ENCODE measurements at places on chromosomes 3 and 15.

DNA sequence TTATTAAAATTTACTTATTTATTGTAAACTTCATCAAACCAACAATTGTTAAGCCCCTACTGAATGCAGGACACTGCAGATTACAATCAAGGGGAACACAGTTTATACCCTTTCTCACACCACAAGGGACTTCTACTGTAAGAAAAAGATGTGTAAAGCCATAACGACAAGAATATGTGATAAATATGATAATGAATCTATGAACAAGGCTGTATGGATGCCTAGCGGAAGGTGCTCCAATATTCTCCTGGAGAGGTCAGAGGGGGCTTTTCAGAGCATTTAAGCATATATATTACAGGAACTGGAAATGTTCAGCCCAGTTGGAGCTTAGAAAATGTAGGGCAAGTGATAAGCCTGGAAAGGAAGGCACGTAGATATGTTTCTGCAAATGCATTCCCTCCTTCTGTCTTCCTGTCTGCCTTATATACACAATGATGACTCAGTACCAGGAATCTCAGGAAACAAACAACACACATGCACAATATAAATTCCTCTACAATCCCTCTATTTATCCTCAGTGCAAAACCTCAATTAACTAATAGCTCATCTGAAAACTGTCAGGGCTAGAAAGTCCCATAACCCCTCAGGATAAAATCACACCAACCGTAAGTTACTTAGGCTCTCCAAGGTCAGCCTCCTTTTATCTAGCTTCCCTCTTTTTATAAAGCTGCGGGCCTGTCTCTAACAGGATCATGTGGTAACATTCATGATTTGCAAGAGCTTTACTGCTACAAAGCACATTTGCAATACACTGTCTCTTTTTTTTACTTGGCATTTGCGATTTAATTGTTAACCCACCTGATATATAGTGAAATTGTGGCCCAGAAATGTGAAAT is 393.1 kb downstream of the LPP start:
- no peak for DNase-seq

- DNase-seq = no peak
Measured at GRCh38 chr15:59295261-59296001, 77.2 kb downstream of the MYO1E start.

- no peak for DNase-seq
Measured at GRCh38 chr3:121943431-121943830, 49.2 kb downstream of the SLC15A2 start.

GRCh38 chr3:50525987-50526386 is 22.6 kb upstream of the CACNA2D2 start:
- DNase-seq = no peak

DNA sequence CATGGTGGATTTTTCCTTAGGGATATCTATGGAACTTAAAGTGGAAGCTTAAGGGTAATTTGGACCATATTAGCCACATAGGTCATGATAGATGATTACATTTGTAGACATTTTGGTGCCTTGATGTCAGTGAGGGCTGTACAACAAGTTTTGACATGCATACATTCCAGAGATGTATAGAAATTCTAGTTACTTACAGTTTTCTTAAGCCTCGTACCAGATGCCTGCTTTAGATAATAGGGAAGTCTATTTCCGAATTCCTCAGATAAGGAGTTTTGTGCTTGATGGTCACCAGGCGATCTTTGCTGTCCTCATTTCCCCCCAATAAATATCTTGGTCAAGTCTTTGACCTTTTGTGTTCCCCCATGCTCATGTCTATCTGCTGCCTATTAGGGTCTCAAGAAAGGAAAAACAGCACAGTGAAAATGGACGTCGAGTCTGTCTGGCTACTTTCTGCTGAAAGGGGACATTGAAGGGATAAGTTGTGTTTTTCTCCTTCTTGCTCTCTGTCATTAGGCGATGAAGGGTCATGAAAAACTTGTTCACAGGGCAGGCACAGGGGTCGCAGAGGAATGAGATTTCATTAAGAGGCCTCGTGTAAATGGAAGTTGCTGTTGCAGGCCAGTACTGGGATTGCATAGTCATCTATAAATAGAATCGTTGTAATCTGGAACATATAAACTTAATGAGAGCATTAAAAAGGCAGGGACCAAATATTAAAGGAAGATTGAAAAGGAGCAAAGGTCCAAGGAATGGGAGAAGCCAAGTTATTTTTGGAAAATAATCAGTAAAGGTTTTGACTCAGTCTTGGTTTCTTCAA is 20.0 kb upstream of the SENP7 start:
- no peak for DNase-seq

- DNase-seq = no peak
Measured at GRCh38 chr3:16739541-16740105, 134.4 kb upstream of the DAZL start.

DNA sequence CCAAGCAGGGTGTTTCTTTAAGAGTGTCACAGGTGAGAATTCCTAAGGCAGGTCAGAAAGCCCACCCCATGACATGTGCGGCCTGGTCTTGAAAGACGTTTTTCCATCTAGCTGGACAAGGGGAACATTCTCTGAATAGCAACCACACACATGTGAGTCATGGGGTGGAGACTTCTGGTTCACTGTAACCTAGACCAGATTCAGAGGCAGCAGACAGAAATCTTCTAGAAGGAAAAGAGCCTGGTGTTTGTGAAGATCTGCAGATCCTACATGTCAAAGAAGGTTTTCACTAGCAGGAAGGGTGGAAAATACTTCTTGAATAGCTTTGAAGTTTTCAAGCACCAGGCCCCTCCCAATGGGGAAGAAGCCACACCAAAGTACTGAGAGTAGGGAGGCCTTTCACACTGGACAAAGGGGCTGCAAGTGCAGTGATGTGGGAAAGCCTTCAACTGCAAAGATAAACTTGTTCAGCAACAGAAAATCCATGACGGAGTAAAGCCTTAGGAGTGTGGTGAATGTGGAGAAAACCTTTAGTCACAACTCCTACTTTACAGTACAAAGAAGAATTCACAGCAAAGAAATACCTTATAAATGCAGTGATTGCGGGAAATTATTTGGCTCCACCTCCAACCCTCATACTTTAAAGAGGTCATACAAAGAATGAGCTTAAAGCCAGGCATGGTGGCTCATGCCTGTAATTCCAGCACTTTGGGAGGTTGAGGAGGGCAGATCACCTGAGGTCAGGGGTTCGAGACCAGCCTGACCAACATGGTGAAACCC is 17.6 kb downstream of the ADAM10 start:
- DNase-seq = no peak

- DNase-seq = peak; percentile 15
Measured at GRCh38 chr3:141255846-141256261, 24.2 kb downstream of the PXYLP1 start.

- DNase-seq = no peak
Measured at GRCh38 chr15:77430652-77431051, 10.0 kb downstream of the HMG20A start.

DNA sequence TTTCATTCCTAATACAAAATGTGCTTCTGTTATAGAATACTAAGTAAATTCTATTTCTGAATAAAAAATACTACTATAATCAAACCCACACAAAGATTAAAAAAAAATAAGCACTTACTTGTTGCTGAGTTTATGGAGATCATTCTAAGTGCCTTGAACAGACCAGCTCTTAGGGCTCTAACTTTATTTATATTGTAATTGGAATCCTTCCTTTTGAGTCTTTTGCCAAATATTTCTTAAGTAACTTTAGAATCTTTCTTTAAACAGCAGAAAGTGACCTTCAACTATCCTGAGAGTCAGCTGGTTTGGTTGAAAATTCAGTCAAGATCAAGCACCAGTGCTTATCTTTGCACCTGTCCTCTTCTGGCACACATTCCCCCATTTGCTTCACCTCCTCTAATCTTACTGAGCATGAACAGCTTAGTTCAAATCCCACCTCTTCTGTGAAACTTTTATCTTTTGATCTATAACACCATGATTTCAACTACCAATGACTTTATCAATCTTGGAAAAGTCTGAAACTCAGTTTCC is 149.3 kb downstream of the VPS13C start:
- DNase-seq = no peak

- no peak for DNase-seq
Measured at GRCh38 chr15:63218100-63218808, 28.8 kb downstream of the RAB8B start.

- no peak for DNase-seq
Measured at GRCh38 chr3:125121246-125122010, 65.6 kb upstream of the HEG1 start.

- no peak for DNase-seq
Measured at GRCh38 chr15:64502551-64502950, 42.2 kb downstream of the ZNF609 start.

DNA sequence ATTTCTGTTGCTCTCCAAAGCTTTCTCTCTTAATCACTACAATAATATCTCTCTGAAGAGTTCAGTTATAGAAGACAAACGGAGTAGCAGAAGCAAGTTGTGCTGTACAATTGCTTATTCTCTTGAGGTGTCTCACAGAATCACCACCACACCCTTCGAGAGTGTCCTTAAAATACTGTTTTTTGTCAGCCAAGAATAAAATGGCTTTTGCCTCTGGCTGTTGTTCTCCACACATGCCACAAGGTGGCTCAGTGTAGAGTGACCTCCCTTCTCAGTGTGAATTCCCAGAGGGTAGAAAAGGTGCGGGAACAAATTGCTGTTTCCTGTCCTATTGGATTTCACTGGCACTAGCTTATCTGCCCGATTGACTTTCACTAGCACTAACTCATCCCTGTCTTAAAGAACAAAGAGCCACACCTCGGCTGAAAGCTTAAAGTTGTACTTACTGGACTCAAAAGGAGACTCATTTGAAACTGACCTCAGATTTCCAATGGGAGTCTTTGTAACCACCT is 134.2 kb upstream of the SATB1 start:
- DNase-seq = peak; percentile 15

DNA sequence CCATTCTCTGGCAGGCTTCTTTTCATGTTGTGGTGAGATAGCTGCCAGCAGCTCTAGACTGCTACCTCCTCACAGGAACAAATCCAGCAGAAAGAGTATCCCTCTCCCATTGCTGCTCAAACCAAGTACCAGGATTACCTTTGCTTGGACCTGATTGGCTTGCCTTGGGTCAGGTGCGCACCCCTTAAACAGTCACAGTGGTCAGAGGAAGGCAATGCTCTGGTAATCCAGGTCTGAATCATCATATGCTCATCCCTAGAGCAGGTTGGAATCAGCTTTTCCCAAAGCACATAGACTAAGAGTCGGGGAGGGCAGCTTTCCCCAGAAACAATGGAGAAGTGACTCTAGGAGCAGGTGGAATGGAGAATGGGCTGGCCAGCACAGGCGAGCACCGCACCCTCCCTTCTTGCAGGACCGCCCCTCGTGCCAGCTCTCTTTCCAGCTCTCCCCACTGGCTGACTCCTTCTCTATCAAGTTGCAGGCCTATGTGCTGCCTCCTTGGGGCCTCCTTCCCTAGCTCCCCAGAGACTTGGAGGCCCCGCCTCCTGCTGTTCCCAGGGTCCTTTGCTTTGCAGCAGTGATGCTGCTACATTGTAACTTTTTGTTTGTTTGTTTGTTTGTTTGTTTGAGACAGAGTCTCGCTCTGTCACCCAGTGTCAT is 29.9 kb upstream of the ADPGK start:
- DNase-seq = no peak

DNA sequence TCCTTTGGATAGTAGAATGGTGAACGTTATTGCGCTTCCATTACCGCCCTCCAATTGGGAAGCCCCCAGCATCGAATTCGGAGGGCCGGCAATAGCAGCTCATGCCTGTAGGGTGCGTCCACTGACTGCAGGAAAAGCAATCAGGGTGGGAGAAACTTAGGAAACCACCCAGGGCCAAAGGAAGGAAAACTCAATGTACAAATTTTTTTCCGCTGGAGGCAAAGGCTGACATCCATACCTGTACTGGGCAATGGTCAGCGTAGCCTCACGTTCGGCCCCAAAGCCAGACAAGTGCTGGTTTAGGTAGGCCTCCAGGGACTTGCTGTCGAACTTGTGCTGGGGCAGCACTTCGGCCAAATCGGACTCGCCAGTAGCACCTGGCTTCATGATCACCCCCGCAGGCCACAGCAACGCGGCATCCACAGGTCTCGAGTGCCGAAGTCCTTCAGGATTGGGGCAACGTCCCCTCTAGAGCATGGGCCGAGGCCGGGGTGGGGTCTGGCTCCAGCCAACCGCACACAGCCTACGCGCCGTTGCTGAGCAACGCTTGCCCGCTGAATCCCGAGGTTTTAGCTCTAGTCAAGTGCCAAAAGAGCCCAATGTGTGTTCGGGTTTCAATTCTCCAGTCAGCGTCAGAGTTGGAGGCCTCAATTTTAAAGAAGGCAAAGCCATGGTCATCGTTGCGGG is at the start of gene ACAD11:
Gene ACAD11, minus strand, starts transcription at position 445 of the 687 bp plus-strand sequence. Its CDS starts 58 bp downstream, at position 387.
- DNase-seq = peak; percentile 77

DNA sequence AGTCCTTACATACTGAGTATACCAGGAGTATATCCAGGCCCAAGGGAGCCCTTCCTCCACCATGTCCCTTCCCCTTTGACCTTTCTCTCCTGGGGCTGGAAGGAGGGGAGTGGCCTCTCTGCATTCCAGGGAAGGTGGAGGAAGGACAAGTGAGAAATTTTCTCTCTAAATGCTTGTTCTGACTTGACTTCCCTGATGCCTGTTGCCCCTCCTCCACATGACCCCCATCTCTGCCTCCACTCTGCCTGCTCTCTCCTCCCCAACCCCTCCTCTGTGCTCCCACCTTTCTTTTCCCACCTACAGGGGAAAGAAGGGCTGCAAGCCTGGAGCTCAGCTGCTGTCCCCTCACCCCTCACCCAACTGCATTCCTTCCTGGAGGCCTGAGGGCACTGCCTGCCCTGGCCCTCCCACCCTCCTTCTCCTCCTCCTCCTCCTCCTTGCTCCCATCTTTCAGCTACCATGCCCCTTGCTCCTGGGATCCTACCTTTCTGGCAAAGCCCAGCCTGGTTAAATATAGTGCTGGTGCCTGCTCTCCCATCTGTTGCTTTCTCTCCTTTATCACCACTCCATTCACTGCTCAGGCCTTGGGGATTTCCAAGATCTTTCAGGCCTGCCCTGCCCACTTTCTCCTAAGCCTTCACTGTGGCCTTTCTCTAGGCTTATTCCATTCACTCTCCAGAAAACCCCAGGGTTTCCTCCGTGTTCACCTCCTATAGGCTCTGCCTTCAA is 8.5 kb upstream of the DAG1 start:
- DNase-seq = peak; percentile 65

- DNase-seq = no peak
Measured at GRCh38 chr3:118846176-118846575, 188.5 kb downstream of the IGSF11 start.

GRCh38 chr3:66923969-66924368 is 74.1 kb upstream of the KBTBD8 start:
- no peak for DNase-seq

DNA sequence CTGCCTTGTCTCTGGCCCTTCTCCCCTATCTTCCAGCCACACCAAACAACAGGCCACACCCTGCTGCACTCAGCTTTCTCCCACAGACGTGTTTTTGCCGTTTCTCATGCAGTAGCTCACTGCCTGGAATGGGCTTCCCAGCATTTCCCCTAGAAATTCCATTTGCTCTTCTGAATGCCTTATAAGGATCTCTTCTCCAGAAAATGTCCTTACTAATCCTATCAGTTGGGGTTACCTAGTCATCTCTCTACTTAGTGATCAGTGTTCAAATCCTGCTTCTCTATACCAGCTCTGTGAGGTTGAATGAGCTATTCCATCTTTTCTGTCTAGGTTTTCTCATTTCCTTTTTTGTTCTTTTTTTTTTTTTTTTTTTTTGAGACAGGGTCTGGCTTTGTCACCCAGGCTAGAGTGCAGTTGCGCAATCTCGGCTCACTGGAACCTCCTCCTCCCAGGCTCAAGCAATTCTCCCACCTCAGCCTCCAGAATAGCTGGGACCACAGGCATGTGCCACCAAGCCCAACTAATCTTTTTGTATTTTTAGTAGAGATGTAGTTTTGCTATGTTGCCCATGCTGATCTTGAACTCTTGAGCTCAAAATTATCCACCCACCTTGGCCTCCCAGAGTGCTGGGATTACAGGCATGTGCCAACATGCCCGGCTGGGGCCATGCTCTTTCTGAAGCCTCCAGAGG is 98.2 kb upstream of the CHD2 start:
- DNase-seq = no peak

- no peak for DNase-seq
Measured at GRCh38 chr3:53193466-53194209, 32.6 kb downstream of the PRKCD start.
